ENCODE measurements at places on chromosomes 4 and X.

- DNase-seq, result no peak
These were observed 359.7 kb downstream of the ADAM29 start for GRCh38 chr4:175277816-175278215.

GRCh38 chr4:112593438-112594133 is 43.1 kb downstream of the ZGRF1 start:
- no peak for DNase-seq

DNA sequence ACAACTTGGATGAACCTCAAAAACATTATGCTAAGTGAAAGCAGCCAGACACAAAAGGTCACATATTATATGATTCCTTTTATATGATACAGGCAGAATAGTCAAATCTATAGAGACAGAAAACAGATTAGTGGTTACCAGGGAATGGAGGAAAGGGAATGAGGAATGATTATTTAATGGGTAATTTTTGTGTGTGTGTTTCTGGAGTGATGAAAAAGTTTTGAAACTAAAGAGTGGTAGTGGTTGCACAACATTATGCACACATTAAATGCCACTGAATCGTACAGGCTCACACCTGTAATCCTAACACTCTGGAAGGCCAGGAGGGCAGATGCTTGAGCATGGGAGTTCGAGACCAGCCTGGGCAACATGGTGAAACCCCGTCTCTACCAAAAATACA is 19.6 kb upstream of the SOD3 start:
- no peak for DNase-seq

- no peak for DNase-seq
These were observed 546 bp downstream of the ZRSR2 start for GRCh38 chrX:15790769-15791290.

DNA sequence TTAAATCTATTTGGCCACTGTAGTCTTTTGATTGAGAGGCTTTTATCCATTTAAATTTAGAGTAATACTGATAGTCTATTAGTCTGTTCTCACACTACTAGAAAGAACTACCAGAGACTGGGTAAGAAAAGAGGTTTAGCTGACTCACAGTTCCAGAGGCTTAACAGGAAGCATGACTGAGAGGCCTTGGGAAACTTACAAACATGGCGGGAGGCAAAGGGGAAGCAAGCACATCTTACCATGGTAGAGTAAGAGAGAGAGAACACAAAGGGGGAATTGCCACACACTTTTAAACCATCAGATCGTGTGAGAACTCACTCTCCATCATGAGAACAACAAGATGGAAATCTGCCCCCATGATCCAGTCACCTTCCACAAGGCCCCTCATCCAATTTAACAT is 410.9 kb downstream of the PDGFC start:
- DNase-seq, result no peak

DNA sequence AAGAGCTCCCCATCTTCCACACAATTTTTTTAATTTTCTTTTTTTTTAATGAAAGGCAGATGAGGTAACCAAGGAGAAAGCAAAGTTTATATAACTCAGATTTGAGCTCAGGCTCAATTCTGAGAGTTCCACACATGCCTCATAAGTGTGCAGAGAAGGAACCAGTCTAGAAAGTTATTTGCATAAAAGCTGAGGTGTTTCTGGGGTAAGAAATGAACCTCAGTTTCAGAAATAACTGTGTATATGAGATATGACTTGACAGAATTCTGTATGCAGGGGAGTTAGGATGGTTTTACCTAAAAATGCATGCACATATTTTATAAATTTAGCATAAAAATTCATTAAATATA is 51.3 kb downstream of the DTHD1 start:
- DNase-seq, result no peak

DNA sequence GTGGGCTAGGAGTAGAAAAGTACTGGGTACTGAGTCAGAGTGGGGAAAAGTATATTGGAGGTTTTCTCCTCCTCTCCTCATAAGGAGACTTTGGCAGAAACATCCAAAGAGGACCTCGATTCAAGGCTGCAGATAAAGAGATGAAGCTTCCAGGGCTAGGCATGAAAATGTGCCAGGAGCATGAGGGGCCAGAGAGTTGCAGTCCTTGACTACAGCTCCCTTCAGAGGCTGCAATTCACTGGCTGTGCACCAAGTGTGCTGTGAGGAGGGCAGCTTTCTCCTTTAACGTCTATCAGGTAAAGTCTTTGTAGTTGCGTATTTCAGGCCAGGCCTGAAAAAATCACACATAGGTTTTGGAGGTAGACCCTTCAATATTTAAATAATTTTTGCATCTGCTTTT is 174.9 kb upstream of the VEGFC start:
- no peak for DNase-seq

Data from activated CD4-positive, alpha-beta memory T cell treated with anti-CD3 and anti-CD28 coated beads, Interleukin-2, amount 10 ng/mL, durations not matched to agents 7 days and 5 days (primary cell).